Stimulated activated CD4-positive, alpha-beta T cell treated with anti-CD3 and anti-CD28 coated beads, Interleukin-1b, Interleukin-23, amount 100 ng/mL, for 4 hours (primary cell): ENCODE measurements at places on chromosomes 12 and 14.
A peak's percentile ranks its signal among the peaks of the same experiment; 100 is the strongest.

GRCh38 chr12:123532808-123533649 is 490 bp downstream of the RILPL1 start:
- DNase-seq = peak; percentile 6

- no peak for DNase-seq
These were observed 13.5 kb downstream of the PTGER2 start for GRCh38 chr14:52327374-52328226.

DNA sequence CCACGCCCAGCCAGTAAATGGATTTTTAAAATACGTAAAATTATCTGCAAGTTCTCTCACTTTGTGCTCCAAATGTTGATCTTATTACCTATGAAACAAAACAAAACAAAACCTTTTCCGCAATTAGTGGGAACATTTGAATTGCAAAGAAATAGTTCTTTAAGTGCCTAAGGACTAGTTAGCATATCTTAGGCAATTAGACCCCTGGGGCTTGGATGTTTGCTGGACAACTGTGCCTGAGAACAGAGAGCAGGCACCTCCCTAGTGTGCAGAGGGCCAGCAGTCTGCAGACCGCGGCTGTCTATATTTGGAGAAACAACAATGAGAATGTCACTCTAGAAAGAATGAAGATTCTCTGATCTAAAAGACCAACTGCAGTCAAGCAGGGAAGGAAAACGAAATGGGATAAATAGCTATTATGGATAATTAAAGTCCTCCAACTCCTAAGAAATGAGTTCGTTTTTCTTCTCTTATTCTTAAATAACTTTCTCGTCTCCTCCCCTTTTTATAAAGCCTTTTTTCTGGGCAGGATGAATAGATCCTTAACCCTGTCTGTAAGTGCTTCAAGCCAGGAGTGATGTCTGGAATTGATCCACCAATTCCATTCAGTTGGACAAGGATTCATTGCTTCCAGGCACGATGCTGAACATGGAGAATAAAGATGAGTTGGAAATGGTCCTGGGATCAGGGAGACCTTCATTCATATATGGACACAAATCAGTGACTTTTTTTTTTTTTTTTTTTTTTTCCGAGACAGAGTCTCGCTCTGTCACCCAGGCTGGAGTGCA is 16.2 kb downstream of the SLC17A8 start:
- DNase-seq = no peak

DNA sequence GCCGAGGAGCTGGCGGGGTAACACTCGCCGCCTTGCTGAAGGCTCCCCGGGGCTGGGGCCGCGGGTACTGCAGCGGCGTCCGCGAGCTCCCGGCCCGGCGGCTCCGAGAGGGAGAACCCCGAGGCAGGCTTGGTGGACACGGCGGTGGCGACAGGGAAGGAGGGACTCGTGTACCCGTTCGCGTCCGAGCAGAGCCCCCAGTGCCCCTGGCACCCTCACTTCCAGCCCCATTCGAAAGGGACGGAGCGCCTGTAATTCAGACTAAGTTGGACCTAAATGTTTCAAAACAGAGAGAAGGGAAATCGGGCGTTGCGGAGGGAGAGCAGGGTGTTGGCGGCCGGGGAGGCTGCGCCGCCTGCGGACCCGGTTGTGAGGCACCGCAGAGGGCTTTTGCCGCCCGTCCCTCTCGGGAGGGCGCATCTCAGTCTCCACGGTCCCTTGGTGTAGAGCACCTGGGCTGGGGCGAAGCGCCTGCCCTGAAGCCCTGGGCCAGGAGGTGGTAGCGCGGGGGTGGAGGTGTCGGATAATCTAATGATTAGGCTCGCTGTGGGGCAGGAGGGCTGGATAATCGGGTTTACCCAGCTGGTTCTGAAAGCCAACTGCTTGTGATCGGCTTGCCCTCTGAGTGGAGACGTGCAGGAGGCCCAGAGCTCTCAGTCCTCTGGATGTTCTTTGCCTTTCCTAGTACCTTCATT is 771 bp downstream of the DAAM1 start:
- DNase-seq = peak; percentile 14
